ENCODE measurements at places on chromosomes 13 and 19.

GRCh38 chr13:97224544-97225300 lies 2.6 kb downstream of the MBNL2 start:
- peak; percentile 52 for DNase-seq

DNA sequence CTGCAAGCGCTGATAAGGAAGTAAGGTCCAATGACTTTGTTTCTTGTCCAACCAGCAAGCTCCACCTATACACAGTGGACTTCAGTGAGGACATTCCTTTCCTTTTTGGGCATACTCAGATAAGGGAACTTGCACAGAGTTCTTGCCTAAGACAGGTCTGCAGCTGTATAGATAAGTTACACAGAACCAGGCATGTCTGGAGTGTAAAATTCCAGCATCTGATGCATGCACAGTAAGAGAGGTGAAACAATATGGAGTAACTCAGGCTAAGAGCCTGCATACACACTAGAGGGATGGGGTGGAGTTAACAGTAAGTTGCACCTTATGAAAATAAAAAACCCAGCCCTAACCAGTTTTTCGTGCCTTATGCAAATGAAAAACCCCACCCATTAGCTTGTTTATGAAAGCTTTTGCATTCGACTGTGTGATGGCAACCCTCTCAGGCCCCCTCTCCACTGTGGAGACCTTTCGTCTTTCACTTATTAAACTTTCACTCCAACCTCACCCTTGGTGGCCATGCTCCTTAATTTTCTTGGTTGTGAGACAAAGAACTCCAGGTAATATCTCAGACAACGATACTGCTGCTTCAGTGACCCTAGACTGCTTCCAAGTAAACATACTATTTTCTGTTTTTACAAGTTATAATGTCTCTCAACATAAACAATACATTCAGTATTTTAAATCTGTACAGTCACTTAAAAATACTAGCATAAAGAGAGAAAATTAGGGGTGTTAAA lies 2859.0 kb upstream of the PCDH20 start:
- no peak for DNase-seq

DNA sequence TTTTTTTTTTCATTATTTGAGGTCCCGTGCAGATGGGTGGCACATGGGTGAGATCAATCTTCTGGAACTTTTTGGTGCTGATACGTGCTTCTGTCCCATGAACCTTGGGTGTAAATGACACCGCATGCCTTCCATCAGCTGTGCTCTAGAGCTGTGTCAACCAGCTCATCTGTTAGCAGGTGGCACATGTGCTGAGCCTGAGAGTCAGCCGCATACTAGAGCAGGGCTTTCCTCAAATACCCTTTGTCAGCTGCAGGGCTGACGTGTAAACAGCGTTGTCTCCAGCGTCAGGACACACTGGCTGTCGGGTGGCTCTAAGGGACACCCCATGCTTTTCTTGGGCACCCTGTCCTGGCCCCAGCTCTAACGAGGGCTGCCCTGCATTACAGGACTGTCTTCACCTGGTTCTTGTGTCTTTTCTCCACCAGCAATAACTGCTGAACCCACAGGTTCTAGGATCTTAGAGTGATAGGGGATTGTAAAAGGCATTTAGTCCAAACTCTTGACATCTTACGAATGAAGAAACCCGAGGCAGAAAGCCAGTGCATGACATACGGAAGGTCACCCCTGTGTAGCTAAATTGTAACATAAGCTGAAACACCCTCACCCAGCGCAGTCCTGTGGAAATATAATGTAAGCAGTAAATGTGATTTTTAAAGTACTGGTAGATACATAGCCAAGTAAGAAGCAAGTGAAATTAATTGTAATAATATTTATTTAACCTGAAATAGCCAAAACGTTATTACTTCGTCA lies 119.5 kb downstream of the LRCH1 start:
- no peak for DNase-seq

- DNase-seq: no peak
These were observed 42.0 kb downstream of the KLF2 start for GRCh38 chr19:16366433-16367260.

- DNase-seq: no peak
These were observed 51.4 kb downstream of the LRCH1 start for GRCh38 chr13:46604226-46604990.

DNA sequence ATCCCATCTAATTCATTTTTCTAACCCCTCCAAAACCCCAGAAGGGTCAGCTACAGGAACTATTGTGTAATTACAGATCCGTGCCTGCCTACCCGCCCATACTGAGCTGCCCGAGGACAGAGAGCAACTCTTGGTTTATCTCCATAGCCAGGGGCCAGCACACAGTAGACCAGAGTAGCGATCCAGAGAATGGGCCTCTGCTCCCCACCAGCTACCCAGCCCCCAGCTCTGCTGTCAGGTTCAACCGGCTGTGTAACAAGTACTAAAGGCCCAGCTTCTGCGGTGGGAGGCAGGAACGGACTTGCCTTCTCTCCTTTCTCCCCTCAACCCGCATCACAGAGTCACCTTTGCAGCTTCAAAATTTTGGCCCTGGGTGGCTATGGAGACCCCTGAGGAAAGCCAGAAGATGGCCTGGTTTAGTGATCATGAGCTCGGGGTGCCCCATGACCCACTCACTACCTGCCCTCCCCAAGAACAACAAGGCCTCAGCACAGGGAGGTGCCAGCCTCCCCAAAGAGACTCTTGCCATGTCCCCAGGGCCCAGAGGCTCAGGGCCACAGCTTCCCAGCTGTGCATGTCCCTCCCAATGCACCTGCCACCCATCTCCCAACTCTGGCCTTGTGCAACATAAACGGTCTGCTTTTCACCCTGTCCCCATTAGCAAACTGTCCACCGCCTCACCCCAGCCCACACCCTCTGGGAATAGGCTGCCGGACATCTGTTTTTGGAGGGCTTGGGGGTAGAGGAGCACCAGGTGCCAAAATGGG lies 5.7 kb downstream of the CALM3 start:
- DNase-seq: no peak

DNA sequence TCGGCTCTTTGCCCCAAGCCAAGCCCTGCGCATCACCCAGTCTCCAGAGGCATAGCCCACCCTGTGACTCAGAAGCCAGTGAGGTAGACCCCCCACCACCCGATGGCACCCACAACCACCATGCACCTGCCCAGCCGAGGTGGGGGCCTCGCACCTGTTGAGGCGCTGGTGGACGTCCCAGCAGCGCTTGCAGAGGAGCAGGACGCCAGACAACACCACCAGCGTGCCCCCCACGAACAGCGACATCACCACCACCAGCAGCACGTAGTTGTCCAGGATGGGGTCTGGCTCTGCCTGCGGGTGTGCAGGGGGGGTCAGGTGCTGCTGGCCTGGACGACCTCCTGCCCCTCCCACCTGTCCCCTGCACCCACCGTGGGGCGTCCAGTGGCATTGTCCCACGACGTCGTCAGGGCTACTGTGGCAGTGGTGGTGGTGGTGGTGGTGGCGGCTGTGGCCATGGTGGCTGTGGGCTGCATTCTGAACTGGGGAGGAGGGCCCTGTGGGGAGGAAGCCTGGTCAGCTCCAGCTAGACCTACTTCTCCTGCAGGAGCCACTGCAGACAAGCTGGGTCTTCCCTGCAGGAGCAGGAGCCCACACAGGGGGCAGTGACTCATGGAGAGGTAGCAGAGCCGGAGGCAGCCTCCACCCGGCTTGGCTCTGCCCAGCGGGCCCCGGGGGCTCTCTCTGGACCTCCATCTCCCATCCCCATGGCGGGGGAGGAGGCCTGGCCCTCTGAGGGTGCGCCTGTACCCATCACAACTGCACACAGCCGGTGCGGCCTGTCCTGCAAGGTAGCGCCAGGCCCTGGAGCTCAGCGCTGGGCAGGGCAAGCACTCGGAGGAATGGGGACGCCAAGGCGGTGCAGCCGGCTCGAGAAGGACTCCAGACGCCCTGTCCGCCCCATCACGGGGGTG lies 1.9 kb downstream of the CBARP start:
- DNase-seq: no peak

DNA sequence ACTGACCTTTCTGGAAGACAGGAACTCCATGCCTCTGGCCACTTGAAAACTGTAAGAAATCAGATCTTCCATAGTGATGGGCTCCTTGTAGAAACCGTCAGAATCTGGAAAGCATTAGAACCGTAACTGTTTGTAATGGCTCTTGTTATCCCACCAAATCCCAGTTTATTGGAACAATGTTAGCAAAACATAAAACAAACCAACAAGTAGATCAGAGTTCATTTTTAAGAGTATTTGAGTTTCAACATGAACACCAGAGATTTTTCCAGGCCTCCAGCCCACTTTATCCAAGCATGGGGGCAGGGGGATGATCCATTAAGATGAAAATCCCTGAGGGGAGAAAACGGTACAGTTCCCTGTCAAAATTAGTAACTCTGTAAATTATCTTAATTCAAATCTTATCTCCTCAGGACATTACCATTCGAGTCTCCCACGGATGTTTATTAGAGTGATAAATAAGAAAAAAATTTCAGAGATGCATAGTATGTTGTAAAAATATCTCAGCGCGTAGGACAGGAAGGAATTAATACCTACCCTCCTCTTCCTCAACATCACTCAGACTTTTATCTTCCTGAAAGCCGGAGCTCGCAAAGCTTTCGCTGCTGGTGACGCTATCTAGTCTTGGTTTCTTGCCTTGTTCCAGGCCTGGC lies 172.5 kb downstream of the FLT1 start:
- DNase-seq: no peak

GRCh38 chr13:70237131-70237530 lies 128.9 kb upstream of the KLHL1 start:
- no peak for DNase-seq

DNA sequence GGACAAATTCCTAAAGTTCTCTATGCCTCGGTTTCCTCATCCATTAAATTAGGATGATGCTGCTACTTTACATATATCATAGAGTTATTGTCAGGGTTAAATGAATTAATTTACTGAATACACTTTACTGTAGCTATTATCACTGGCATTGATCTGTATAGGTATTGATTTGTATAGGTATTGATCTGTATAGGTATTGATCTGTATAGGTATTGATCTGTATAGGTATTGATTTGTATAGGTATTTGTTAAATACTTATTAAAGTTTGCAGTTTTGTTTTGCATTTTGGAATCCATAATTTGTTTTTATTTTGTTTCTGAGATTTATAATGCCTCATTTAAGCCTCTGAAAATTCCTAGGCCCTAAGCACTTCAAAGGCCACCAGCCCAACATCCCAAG lies 2.4 kb upstream of the PPP2R1A start:
- DNase-seq: no peak

DNA sequence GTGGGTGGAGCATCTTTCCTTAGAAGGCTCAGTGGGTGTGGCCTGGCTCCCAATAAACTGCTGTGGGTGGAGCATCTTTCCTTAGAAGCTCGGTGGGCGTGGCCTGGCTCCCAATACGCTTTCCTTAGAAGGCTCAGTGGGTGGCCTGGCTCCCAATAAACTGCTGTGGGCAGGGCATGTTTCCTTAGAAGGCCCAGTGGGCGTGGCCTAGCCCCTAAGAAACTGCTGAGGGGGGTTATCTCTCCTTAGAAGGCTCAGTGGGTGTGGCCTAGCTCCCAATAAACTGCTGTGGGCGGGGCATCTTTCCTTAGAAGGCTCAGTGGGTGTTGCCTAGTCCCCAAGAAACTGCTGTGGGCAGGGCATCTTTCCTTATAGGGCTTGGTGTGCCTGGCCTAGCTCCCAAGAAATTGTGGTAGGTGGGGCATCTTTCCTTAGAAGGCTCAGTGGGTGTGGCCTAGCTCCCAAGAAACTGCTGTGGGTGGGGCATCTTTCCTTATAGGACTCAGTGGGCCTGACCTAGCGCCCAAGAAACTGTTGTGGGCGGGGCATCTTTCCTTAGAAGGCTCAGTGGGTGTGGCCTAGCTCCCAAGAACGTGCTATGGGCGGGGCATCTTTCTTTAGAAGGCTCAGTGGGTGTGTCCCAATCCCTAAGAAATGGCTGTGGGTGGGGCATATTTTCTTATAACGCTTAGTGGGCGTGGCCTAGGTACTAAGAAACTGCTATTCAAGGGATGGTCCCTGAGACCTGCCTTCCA lies 10.3 kb downstream of the HSH2D start:
- DNase-seq: no peak

DNA sequence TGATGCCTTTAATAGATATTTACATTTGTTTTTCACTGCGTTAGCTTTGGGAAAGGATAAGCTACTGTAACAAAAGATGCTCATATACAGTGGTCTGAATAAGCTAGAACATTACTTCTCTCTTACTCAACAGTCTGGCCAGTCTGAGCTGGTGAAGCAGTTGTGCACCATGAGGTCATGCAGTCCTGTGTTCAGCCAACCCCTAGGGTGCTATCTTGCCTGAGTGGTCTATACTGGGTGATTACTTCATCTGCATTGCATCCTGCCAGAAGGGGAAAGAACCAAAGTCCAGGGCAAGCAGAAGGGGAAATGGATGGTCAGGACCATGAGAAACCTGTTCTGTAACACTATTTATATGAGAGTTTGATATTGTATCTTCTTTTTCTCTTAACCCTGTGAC lies 31.5 kb downstream of the ERCC5 start:
- no peak for DNase-seq

GRCh38 chr13:46893221-46893740 lies 3.6 kb downstream of the HTR2A start:
- DNase-seq: no peak

GRCh38 chr19:45529420-45529785 lies 22.1 kb downstream of the VASP start:
- no peak for DNase-seq

DNA sequence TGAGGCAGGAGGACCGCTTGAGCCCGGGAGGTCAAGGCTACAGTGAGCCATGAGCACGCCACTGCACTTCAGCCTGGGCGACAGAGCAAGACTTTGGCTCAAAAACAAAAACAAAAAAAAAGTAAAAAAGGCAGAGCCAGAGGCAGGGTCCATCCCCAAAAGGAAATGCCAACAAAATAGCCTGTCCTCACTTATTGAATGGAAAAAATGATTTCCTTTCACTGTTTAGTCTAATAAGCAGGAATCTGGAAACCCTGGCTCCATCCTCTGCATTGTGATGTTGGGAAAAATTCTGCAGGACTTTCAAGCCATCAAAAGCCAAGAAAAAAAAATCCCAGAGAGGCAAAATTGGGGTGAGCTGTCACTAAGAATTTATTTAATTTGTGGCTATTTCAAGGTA lies 23.2 kb downstream of the ZIC5 start:
- no peak for DNase-seq

DNA sequence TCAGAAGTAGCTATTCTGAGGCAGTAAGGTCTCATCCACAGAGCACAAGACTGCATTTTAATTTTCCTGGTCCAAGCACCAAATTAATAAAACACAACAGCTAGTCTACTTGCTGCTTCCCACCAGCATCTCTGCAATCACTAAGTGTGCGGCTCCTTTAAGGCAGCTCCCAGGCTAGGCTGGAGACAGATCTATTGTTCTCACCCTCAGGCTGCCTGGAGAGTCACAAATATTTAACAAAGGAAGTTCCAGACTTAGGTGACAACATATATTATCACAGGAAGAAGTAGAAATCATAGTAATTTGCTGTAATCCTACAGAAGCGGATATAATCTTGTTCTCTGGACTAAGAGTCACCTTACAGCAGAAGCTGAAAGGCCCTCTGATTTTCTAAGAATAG lies 2.2 kb upstream of the EID2 start:
- DNase-seq: peak; percentile 28

- no peak for DNase-seq
These were observed 862.6 kb downstream of the DIAPH3 start for GRCh38 chr13:59301174-59301567.

DNA sequence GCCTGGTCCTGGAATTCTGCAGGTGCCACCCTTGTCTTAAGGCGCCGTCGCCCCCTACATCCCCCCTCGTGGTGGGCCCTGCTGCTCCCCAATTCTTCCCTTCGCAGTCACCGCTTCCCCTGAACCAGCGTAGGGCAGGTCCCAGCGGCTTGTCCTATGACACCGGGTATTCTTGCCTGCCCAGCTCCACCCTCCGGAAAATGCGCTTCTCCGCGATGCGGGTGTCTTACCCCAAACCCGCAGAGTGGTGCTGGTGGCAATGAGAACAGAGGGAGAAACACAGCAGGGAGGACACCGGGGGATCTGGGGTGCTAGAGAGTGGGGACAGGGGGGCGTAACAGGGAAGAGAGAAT lies 9.0 kb downstream of the ZNF808 start:
- DNase-seq: no peak
